ENCODE measurements at places on chromosomes 7 and 10.

GRCh38 chr7:103148131-103148993 is 537 bp downstream of the NAPEPLD start:
- no peak for DNase-seq

GRCh38 chr7:18420748-18421147 is 74.8 kb upstream of the HDAC9 start:
- no peak for DNase-seq

DNA sequence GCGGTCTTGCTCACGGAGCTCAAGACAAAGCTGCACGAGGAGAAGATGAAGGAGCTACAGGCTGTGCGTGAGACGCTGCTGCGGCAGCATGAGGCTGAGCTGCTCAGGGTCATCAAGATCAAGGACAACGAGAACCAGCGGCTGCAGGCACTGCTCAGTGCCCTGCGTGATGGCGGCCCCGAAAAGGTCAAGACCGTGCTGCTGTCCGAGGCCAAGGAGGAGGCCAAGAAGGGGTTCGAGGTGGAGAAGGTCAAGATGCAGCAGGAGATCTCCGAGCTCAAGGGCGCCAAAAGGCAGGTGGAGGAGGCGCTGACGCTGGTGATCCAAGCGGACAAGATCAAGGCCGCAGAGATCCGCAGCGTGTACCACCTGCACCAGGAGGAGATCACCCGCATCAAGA is 51.4 kb downstream of the JAKMIP3 start:
- DNase-seq, result no peak

DNA sequence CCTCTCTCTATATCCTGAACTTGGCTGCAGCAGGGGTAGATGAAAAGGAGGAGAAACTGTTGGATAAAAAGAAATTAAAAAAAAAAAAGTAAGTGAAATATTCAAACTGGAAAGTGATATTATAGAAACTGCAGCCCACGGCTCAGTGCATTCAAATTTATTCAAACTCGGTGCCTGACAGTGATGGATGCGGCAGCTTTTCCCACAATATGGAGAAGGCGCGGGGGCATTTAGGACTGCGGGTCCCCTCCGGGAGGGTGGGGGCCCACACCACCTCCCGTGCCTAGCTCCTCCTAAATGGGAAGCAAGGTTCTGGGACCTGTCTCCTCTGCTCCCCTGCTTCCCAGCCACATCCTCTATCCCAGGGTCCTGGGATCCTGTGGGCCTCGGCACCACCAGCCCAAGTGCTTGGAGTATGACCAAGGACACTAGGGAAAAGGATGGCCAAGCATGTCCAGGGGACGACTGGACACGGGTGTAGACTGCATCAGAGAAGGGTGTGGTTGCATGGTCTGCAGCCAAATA is 82.4 kb downstream of the HIF1AN start:
- no peak for DNase-seq

- no peak for DNase-seq
Observed at GRCh38 chr7:108464743-108465142, 8.5 kb upstream of the NRCAM start.
